ENCODE measurements at places on chromosomes 1 and 21. TPM values are rescaled to one million over a fixed set of nuclear protein-coding genes. Genes with fewer than 3 reads are reported as not detected.

DNA sequence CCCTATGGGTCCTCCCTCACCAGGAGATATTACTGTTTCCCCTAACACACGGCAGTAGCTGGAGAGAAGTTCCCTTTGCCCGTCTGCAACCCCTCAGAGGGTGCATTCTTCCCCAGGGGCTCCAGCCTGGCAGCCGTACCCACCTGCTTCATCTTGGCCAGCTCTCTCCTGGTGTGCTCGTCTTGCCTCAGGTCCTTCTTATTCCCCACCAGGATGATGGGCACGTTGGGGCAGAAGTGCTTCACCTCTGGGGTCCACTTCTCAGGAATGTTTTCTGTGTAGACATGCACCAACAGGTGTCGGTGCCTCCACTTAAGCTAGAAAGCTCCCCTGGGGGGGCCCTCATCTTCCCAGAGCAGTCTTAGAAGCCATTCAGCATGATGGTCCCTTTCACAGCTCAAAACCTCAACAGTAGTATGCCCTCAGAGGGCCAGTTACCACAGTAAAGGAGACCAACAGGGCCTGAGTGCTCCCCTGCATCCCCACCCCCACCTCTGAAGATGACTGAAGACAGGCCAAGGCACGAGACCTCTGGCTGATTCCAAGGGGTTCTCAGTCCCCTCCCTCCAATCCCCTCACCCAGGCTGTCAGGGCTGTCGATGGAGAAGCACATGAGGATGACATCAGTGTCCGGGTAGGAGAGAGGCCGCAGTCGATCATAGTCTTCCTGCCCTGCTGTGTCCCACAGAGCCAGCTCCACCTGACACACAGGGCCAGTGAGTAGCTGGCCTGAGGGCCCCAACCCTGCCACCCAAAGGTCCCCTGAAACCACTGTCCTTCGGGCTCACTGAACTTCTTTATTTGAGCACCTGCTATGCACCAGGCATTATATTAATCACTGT lies 4.3 kb downstream of the RHOC start:
- H3K4me1 ChIP-seq = peaks cover 55% of the 10 kb centered on the region
- peaks cover 10% of the 10 kb centered on the region for H3K36me3 ChIP-seq
- no peak overlapping the region for H3K4me3 ChIP-seq
- no peak overlapping the region for H3K27ac ChIP-seq

- H3K4me3 ChIP-seq = no peak overlapping the region
- H3K4me1 ChIP-seq = no peaks in the 10 kb centered on the region
- H3K36me3 ChIP-seq = no peaks in the 10 kb centered on the region
- H3K27me3 ChIP-seq = no peaks in the 10 kb centered on the region
- no peak overlapping the region for H3K27ac ChIP-seq
Observed at GRCh38 chr1:207245124-207245523, 76.4 kb upstream of the CD55 start.

DNA sequence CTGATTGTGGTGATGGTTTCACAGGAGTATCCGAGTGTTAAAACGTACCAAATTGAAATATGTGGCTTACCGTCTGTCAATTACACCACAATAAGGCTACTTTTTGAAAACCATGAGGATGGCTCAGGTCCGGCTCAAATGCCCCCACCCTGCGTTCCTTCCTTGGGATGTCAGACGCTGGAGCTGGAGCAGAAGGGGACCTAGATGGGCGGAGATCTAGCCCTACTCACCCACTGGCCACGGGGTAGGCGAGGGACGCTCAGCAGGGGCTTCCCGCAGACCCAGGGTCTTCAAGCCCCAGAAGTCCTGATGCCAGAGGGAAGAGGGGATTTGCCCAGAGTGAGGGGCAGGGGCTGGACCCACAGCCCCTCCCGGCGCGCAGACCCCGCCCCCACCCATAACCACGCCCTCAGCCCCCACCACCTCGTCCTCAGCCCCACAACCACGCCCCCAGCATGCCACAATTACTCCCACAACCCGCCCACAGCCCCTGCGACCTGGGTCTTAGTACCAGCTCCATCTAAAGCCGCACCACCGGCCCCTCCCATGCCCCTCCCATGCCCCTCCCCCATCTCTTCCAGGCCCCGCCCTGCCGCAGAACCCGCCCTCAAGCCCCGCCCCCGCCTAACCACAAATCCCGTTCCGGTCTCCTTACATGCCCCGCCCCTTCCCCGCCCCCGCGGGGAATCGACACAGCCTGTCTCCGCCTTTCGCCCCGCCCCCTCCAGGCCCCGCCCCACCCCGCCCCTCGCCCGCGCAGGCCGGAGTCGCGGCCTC lies at the start of gene LRRC3:
Gene LRRC3 (plus strand): TSS at position 764 of the 777 bp plus-strand sequence. CDS start 1,135 bp downstream, outside the sequence.
- H3K4me3 ChIP-seq = peak within 1 kb of the TSS; percentile 69
- H3K36me3 ChIP-seq = no peaks in the 10 kb centered on the region
- no peak within 1 kb of the TSS for H3K27ac ChIP-seq
- peaks cover 9% of the 10 kb centered on the region for H3K27me3 ChIP-seq

- H3K27me3 ChIP-seq = peaks cover 5% of the 10 kb centered on the region
- H3K36me3 ChIP-seq = no peaks in the 10 kb centered on the region
- no peak overlapping the region for H3K27ac ChIP-seq
- no peak overlapping the region for H3K4me3 ChIP-seq
- DNase-seq = no peak
Observed at GRCh38 chr1:182175361-182175931, 113.9 kb upstream of the ZNF648 start.

DNA sequence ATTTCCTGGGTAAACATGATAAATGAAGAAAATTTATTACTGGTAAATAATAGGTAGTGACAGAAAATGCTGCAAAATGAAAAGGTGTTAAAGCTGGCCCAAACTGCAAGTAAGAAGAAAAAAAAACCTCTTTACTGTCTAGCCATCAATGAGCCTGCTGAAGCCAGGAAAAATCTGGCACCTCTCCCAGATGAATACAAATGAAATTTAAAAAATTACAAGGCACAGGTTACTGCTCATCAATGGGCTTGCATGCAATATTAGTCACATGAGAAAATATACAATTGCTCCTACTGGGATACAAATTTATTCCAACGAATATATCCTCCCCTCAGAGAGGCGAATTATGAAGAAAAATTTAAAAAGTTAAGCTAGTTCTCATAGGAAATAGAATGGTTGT lies 1422.5 kb downstream of the KCNT2 start:
- H3K27me3 ChIP-seq = peaks cover 23% of the 10 kb centered on the region
- H3K36me3 ChIP-seq = no peaks in the 10 kb centered on the region
- no peak overlapping the region for H3K27ac ChIP-seq

DNA sequence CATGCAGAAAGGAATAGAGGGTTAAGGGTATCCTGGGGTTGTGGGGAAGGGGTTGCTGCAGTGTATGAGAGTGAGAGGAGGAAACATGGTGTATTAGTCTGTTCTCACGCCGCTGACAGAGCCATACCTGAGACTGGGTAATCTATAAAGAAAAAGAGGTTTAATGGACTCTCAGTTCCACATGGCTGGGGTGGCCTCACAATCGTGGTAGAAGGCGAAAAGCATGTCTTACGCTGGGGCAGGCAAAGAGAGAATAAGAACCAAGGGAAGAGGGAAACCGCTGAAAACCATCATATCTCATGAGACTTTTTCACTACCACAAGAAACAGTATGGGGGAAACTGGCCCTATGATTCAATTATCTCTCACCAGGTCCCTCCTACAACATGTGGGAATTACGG lies 17.7 kb downstream of the OSBPL9 start:
- no peaks in the 10 kb centered on the region for H3K36me3 ChIP-seq
- H3K4me3 ChIP-seq = no peak overlapping the region
- no peaks in the 10 kb centered on the region for H3K27me3 ChIP-seq
- H3K4me1 ChIP-seq = peaks cover 22% of the 10 kb centered on the region
- DNase-seq = no peak
- no peak overlapping the region for H3K27ac ChIP-seq

GRCh38 chr1:117928881-117929342 lies 509 bp downstream of the GDAP2 start:
- H3K4me1 ChIP-seq = peaks cover 48% of the 10 kb centered on the region
- H3K27ac ChIP-seq = peak overlapping the region; percentile 86
- peak overlapping the region; percentile 96 for H3K4me3 ChIP-seq
- H3K36me3 ChIP-seq = peaks cover 23% of the 10 kb centered on the region
- DNase-seq = peak; percentile 57

GRCh38 chr1:96918406-96918805 lies 196.8 kb downstream of the PTBP2 start:
- no peak for DNase-seq
- H3K27me3 ChIP-seq = peaks cover 2% of the 10 kb centered on the region
- H3K36me3 ChIP-seq = no peaks in the 10 kb centered on the region
- no peak overlapping the region for H3K27ac ChIP-seq
- H3K4me1 ChIP-seq = no peaks in the 10 kb centered on the region

GRCh38 chr1:147640553-147641165 lies 29.7 kb downstream of the ACP6 start:
- H3K27me3 ChIP-seq = no peaks in the 10 kb centered on the region
- peak; percentile 87 for DNase-seq
- H3K27ac ChIP-seq = no peak overlapping the region
- peaks cover 26% of the 10 kb centered on the region for H3K4me1 ChIP-seq
- H3K36me3 ChIP-seq = peaks cover 7% of the 10 kb centered on the region
- no peak overlapping the region for H3K4me3 ChIP-seq

DNA sequence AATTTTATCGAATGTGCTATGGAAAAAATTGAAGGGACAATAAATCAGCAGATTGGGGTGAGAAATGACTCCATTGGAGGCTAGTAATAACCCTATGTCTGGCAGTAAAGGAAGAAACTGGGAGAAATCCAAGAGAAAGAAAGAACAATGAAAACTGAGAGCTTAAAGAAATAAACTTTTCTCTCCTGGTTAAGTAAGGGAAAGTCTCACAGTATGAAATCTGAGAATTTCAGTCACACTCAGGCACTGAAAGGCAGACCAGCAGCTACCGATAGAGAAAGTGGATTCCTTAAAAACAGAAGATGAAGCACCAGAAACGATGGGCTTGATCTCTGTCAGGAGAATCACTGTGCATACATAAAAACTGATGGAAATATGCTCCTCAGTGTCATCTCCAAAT lies 404.2 kb downstream of the PLPP3 start:
- no peaks in the 10 kb centered on the region for H3K4me1 ChIP-seq
- no peak for DNase-seq
- H3K27ac ChIP-seq = no peak overlapping the region
- peaks cover 2% of the 10 kb centered on the region for H3K27me3 ChIP-seq
- no peaks in the 10 kb centered on the region for H3K36me3 ChIP-seq

GRCh38 chr1:212413902-212414327 lies 771 bp downstream of the PACC1 start:
- peaks cover 23% of the 10 kb centered on the region for H3K36me3 ChIP-seq
- peak overlapping the region; percentile 97 for H3K4me3 ChIP-seq
- no peaks in the 10 kb centered on the region for H3K27me3 ChIP-seq
- H3K4me1 ChIP-seq = peaks cover 20% of the 10 kb centered on the region
- no peak overlapping the region for H3K27ac ChIP-seq

DNA sequence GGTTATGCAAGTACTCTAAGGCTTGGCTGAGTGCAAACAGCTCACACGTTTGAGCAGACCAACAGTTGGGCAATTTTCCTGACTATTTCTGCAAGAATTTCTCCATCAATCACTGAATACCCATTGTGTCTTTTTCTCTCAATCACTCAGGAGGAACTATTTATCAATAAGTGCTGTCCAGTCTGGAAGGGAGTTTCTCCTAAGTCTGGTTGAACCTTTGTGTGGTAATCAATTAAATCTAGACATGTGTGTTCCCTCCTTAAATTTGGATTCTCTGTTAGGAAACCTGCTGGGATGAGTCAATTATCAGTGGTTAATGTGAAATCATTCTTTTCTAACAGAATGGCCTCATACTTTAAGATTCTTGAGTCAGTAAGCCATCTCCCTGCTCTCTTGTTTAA lies 6.8 kb upstream of the AADACL3 start:
- no peaks in the 10 kb centered on the region for H3K4me1 ChIP-seq
- H3K4me3 ChIP-seq = no peak overlapping the region
- no peak overlapping the region for H3K27ac ChIP-seq
- DNase-seq = no peak
- peaks cover under 1% of the 10 kb centered on the region for H3K36me3 ChIP-seq
- peaks cover 7% of the 10 kb centered on the region for H3K27me3 ChIP-seq

- H3K4me3 ChIP-seq = no peak overlapping the region
- peak overlapping the region; percentile 13 for H3K27ac ChIP-seq
- DNase-seq = peak; percentile 52
- H3K4me1 ChIP-seq = peaks cover 42% of the 10 kb centered on the region
- peaks cover 15% of the 10 kb centered on the region for H3K27me3 ChIP-seq
Observed at GRCh38 chr1:156833603-156834002, 17.0 kb upstream of the SH2D2A start.

The RIMS3 gene
- total RNA-seq = 3.7 TPM
